ENCODE measurements at places on chromosomes 16 and 17.

GRCh38 chr17:19024101-19025078 is 19.8 kb upstream of the FAM83G start:
- peak; percentile 17 for DNase-seq

DNA sequence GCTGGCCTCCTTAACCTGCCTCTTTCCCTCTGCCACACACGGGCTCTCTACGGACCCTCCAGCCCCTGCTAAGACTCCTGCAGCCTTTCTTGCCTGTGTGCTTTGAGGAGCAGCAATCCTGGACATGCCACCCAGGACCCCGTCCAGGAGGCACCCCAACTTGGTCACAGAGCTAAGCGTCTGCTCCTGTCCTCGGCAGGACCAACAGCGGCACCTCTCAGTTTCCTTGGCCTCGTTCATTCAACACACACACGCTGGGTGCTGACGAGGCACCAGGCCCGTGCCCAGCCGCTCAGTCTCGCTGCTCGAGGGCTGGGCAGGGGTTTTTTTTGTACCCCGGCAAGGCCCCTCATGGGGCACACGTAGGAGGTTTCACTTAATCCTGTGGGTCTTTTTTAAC is 15.2 kb downstream of the RPH3AL start:
- no peak for DNase-seq

DNA sequence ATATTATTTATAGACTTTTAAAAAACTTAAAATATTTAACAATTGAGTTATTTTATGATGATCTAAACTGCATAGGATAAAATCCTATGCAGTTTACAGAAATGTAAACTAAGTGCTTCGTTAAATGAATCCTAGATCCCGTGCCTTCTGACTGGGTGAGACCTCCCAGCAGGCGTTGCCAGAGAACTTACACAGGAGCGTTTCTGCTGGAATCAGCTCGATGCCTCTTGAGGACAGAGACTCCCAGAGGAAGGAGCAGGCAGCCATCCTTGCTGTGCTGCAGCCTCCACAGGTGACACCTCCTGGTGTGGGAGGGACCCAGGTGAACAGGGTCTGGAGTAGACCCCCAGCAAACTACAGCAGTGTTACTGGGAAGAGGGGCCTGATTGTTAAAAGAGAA is 160.4 kb downstream of the WWOX start:
- no peak for DNase-seq

GRCh38 chr16:10224850-10225249 is 42.6 kb upstream of the GRIN2A start:
- no peak for DNase-seq

DNA sequence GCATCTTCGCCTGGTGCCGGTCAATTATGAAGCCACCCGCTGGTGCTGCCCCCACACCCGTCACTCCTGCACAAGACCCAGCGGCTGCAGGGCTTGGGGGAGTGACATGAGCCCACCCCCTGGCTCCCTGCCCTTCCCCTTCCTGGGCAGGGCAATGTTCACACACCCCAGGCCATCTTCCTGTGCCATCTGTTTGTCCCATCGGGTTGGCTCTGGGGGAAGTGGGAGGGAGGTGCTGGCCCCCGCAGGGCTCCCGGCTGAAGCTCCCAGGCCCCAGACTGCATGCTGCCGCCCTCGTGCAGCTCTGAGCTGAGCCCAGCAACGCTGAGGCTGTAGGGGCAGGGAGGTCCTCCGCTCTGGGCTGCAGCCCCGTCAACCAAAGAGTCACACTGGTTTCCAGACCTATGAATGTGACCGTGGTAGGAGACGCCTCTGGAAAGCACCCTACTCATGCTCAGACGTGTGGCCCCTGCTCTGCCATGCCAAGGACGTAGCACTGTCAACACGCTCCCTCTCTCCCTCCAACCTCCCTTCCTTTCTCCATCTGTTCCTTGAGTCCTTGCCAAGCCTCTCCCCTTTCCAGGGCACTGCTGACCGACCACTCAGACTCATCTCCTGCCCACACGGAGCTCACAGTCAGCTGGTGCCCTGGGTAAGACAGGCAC is 140.4 kb downstream of the ENGASE start:
- no peak for DNase-seq

GRCh38 chr17:67855504-67856324 is 30.4 kb downstream of the BPTF start:
- no peak for DNase-seq

DNA sequence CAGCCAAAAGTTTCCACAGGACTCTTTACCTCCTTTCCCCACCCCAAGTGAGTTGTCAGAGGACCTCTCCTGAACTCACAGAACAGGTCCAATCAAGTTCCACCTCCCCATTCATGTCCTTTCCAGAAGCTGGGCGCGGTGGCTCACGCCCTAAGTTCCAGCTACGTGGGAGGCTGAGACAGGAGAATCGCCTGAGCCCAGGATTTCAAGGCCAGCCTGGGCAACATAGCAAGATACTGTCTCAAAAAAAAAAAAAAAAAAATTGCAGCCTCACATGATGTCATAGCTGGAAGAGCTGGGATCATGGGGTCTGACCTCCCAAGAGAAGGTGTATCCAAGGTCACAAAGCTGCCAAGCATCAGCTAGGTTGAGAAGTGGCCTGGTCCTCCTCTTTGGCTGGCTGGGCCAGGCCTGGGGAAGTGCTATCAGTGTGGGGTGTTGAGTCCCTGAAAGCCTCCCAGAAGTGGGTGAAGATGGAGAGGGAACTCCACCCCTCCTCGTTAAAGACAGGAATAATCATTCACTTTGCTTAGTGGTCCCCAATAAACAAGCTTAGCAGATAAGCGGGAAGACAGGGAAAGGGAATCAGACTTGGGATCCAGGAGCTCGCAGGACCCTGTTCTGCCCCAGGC is 5.5 kb upstream of the MNT start:
- DNase-seq = no peak

DNA sequence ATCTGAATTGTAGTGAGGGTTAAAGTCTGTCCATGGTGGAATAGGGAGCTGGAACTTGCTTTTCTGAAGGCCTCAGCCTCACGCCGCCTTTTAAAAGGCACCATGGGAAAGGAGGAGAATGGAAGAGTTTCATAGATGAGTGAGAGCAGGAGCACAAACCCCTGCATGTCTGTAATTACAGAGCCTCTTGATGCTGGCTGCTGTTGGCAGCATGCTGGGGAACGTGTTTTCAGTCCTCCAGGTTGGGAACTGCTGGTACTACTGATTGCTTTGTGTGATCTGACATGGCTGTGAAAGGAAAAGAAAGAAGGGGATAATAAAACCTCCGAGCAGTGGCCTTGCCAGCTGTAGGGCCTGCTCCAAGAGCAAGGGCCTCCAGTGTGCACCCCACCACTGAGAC is 16.8 kb upstream of the DYNLL2 start:
- no peak for DNase-seq

DNA sequence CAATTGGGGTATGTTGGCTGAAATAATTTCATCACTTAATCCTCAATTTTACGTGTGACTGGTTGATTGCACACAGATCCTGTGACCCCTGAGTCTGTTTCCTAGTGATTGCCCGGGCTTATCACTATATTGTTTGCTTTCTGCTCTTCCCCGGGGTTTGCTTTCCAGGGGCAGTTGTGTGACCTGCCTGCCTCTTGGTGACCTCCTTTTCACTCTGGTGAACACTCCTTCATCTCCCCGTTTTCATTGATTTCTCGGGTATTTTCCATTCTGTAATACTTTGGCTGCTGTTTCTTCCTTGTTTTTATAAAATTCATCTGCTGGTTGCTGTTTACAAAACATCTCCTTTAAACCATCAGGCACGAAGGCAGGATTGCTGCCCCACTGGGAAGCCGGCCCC is 36.0 kb downstream of the NTN1 start:
- DNase-seq = no peak

DNA sequence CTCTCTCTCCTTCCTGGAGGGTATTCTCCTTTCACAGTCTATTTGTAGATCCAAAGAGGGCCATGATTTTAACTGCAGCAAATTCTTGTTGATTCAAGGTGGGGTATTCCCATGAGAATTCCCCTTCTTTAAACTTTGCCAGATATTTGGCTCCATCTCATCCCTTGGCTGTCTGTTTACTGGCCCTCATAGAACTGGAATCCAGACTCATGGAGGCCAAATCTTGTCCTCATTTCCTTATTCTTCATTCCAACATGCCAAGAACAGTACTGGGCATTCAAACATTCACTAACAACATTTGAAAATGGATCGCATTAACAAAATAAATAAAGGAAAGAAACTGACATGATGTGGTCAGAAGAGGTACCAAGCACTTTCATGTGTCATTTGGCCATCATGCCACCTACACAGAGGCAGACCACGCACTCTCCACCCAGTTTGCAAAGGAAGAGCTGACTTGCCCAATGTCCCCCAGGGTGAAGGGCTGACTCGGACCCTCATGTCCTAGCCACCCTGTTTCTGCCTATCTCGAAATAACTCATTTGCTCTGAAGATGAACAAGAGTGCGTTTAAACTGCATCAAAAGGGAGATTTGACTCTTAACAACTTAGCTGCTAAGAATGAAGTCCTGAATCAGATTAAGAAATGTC is 23.1 kb upstream of the SLC35B1 start:
- no peak for DNase-seq

DNA sequence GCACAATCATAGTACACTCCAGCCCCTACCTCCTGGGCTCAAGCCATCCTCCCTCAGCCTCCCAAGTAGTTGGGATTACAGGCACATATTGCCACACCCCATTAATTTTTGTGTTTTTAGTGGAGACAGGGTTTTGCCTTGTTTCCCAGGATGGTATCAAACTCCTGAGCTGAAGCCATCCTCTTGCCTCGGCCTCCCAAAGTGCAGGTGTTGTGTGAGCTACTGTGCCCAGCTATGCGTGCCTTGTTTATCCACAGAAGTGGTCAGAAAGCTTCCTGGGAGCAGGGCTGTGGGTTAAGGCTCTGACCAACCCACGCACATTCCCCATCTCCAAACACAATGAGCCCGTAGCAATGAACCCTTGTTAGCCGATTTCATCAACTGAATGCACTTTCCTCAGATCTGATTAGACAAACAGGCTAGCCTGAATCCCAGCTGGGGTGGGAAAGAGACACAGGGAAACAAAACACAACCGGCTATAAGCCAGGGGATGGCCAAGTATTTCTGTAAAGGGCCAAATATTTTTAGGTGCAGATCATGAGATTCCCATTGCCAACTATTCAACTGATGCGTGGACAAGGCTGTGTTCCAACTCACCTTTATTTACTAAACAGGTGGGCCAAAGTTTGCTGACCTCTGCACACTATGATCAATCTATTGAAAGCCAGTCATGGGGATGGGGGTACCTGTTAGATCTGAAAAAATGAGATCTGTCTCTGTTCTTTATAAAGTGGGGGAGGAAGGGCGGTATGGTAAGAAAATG is 193.6 kb downstream of the CPPED1 start:
- DNase-seq = peak; percentile 76

GRCh38 chr17:47802341-47803022 is 19.1 kb downstream of the OSBPL7 start:
- peak; percentile 69 for DNase-seq

DNA sequence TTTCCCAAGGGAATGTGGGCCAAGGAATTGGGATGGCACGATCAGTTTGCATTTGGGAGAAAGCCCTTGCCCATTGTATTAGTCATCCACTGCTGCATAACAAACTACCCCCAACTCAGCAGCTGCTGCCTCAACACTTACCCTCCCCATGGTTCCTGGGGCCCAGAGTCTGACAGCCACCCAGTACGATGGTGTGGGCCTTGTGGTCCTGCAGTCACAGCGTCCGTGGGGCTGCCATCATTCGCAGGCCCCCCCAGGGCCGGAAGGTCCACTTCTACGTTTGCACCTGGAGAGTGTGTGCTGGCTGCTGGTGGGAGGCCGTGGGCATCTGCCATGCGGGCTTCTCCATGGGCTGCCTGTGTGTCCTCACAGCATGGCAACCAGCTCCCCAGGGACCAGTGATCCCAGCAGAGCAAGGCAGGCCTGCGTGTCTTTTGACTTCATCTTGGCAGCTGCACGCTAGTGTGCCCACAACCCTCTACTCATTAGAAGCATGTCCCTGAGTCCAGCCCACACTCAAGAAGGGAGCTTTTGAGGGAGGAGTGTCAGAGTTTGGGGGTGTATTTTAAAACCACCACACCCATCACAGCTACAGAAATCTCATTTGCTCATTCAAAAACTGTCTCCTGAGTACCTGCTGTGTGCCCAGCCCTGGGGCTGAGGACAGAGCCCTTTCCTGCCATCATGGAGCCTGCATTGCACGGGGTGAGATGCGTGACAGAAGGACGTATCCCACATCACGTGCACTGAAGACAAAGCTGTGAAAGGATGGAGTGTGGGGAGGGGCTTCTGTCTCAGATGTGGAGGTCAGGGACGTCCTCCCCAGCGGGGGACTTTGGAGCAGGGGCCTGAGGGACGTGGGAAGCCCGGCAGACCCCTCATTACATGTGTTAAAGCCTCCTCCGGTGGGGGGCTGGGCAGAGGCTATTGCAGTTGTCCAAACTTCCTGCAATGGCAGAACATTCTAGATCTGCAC is 185.0 kb upstream of the ZNF469 start:
- no peak for DNase-seq

DNA sequence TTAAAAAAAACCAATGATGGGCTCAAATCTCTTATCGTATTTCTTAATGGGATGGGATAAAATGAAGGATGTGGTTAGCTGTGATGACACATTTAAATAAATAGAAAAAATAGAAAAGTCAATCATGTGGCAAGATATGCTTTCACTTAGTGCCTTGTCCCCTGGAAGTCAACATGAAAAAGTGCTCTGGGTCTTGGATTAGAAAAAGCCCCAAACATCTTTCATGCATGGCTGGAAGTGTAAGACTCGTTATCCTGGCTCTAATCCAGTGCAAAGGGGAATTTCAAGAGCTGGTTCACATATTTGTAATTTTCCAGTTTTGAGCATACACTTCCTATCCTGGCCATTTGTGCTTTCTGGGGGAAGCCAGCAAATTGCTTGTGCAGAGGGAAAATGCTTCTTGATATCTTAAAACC is 160.9 kb downstream of the MAP2K6 start:
- DNase-seq = peak; percentile 93

DNA sequence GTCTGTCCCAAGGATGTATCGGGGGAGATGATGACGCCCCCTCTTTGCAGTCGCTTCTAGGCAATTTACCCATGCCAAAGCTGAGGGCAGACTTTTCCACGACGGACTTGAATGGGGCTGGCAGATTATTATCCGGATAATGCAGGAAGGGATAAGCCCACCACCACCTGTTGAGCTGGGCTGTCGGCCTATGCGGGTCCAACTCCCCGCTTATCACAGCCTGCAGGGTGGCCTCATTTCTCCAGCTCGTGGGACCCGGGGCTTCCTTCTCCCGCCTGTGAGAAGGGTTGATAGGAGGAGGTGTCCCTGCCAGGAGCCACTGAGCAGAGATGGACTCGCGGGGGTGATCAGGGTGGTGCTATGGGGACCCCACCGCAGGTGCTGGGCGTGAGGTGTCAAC is 559 bp downstream of the CACNG5 start:
- no peak for DNase-seq

GRCh38 chr17:46108550-46109110 is 84.6 kb downstream of the KANSL1 start:
- no peak for DNase-seq
